COR-L47 (cell line): ENCODE measurements at places on chromosomes 2 and 18.

- DNase-seq, result peak; percentile 30
Observed at GRCh38 chr2:106956879-106957278, 70.9 kb upstream of the ST6GAL2 start.

- DNase-seq, result no peak
Observed at GRCh38 chr2:115034801-115035200, 592.4 kb downstream of the DPP10 start.

- DNase-seq, result no peak
Observed at GRCh38 chr2:152383702-152384101, 48.7 kb downstream of the FMNL2 start.

DNA sequence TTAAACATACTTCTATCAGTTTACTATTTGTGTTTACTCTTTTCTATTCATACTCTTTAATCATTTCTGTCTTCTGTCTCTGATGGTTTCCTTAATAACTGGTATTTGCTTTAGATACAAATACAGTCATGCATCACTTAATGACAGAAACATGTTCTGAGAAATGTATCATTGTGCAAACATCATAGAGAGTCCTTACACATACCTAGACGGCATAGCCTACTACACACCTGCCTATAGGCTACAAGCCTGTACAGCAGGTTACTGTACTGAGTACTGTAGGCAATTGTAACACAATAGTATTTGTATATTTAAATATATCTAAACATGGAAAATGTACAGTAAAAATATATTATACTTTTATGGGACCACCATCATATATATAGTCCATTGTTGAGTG is 36.3 kb downstream of the VSNL1 start:
- DNase-seq, result no peak

DNA sequence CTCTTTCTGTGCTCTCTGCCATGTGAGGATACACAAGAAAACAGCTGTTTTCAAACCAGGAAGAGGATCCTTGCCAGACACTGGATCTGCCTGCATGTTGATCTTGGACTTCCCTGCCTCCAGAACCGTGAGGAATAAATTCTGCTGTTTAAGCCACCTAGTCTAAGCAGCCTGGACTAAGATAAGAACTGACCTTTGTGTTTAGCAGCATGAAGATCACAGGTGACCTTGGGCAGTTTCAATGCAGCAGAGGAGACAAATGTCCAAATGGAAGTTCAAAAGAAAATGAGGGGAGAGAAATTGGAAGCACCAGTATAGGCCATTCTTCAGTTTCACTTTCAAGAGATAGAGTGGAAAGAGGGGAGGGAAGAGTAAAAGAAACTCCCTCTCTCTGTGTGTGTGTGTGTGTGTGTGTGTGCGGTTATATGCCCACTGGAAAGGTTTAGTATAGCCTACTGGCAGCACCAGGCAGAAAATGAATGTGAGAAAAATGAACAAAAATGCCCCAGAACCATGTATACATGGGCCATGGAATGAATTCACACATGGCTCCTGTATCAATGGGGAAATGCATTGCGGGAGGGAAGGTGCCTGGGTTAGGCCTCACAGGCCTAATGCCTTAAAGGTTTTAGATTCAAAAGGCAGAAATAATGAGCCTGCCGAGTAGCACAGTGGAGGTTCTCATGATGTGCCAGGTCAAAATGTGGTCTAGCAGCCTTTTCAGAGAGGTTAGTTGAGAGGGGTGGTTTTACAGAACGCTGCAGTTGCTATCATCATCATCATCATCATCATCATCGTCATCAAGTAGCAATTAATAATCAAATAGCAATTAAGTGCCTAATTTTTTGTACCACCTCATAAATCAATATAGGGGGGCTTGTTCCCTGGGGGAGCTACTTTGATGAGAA is 1.1 kb upstream of the CERS6 start:
- DNase-seq, result no peak

DNA sequence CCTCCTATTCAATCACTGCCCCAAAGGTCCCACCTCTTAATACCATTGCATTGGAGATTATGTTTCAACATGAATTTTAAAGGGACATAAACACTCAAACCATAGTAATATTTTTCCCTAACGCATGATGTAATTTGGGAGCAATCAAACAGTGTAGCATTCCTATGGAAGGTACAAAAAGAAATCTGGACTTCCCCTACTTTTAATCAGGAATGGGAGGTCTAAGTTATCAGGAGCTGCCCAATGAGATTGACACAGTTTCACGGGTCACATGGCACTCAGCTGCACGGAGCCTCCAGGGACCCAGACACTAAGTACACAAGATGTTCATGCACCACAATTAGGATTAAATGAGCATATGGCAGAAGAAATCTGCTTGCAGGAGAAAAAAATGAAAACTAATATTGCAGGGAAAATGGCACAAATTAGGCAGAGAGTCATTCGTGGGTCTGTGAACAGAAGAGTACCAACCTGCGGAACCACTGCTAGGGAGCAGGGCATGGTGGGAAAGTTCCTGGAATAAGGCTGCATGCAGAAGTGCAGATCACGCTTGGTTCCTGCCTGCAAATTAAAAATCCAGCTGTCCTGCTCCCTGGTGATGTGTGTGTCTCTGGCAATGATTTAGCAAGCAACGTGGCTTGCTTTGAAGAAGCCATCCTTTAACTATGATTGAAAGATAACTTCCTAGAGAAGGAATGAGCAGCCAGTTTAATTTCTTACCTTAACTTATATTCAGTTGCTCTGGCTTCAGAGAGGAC is 326.6 kb upstream of the ID2 start:
- no peak for DNase-seq

DNA sequence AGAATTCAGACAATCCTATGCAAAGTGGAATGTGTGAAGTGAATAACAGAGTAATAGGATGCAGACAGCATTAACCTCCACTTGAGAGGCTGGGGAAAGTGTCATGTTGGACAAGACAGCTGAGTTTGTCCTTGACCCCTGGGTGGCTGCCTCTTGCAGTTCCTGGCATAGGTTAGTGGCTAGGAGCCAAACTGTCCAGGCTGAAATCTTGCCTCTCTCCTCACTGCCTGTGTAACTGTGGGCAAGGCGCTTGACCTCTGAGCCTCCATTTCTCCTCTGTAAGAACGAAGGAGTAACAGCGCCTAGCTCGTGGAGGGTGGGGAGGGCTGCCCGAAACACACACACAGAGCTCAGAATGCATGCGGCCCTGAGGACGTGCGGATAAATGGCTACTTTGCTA is 34.8 kb upstream of the LDLRAD4 start:
- DNase-seq, result no peak

GRCh38 chr18:62867534-62867933 is 152.2 kb downstream of the PHLPP1 start:
- DNase-seq, result no peak

- no peak for DNase-seq
Observed at GRCh38 chr2:24730481-24730880, 62.7 kb downstream of the PTRHD1 start.

GRCh38 chr2:45973426-45973825 is 322.0 kb downstream of the PRKCE start:
- peak; percentile 61 for DNase-seq

DNA sequence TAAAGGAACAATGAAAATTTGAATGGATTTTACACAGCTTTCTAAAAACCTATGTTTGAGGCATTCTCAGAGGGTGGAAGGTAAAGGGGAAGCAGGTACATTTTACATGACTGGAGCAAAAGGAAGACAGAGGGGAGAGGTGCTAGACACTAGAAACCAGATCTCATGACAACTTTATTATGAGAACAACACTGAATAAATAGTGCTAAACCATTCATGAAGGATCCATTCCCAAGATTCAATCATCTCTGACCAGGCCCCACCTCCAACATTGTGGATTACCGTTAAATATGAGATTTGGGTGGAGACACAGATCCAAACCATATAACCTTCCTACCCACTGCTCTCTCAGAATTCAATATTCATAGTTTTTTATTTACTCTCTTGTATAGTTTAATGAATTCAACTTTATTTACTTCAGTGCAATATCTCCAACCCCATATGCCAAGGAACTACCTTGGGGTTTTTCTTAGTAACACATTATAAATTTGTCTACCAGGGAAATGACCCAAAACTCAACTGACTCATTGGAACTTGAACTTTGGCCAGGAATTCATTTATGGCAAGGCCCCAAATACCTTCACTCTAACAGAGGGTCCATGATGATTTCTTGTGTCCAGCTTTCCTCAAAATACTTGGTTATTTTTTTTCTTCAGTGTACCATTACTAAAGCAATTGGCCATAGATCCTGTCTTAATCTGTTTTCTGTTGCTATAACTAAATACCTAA is 317.8 kb downstream of the GULP1 start:
- DNase-seq, result no peak

- DNase-seq, result no peak
Observed at GRCh38 chr2:116820986-116821385, 993.5 kb upstream of the DDX18 start.

DNA sequence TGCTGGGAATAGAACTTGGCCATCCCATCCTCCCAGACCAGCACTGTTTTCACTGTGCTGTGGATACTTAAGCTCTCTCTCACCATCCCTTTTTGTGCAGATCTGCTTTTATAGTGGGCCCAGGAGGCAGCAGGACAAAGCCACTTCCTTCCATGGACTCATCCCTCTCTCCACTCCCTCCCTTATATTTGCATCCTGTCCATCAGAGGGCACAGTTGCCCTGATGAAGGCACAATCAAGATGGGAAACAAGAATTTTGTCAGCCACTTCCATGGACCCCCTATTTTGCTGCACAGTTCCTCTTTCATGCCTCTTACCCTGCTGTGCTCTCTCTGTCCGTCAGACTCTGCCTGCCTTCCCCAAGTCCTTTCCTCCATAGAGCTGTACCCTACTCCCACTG is 338.7 kb downstream of the HRH4 start:
- no peak for DNase-seq

- no peak for DNase-seq
Observed at GRCh38 chr2:133605766-133606137, 37.5 kb upstream of the NCKAP5 start.

DNA sequence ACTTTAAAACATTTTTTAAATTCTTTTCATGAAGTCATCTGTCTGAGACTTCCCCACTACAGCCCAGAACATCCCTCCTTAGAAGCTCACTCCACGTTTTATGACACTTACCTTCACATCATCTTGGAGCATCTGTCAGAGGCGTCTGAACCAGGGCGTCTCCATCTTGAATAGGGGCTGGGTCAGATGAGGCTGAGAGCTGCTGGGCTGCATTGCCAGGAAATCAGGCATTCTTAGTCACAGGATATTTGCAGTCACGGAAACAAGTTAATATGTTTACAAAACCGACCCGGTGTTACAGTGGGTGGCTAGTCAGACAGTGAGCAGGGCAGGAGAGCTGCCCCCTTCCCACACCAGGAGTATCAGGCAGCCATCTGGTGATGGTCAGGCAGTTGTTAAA is 456.5 kb downstream of the FBXO15 start:
- DNase-seq, result no peak

- no peak for DNase-seq
Observed at GRCh38 chr2:237932731-237933131, 34.1 kb upstream of the UBE2F start.

DNA sequence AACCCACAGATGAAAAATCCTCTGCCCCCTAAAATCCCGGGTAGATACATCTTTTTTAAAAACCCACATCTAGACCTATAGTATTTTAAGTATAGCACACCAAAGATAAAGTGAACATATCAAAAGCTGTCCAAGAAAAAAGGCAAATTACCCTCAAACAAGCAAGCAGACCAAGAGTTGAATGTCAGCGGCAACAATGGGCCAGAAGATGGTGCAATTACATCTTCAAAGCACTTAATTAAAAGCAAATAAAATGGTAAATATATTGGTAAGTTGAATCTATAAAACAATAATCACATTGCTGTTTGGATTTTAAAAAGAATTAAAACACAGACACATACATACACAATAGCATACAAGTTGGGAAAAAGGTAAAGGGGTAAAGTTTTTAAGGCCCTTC is 98.5 kb downstream of the MYOM1 start:
- DNase-seq, result no peak

DNA sequence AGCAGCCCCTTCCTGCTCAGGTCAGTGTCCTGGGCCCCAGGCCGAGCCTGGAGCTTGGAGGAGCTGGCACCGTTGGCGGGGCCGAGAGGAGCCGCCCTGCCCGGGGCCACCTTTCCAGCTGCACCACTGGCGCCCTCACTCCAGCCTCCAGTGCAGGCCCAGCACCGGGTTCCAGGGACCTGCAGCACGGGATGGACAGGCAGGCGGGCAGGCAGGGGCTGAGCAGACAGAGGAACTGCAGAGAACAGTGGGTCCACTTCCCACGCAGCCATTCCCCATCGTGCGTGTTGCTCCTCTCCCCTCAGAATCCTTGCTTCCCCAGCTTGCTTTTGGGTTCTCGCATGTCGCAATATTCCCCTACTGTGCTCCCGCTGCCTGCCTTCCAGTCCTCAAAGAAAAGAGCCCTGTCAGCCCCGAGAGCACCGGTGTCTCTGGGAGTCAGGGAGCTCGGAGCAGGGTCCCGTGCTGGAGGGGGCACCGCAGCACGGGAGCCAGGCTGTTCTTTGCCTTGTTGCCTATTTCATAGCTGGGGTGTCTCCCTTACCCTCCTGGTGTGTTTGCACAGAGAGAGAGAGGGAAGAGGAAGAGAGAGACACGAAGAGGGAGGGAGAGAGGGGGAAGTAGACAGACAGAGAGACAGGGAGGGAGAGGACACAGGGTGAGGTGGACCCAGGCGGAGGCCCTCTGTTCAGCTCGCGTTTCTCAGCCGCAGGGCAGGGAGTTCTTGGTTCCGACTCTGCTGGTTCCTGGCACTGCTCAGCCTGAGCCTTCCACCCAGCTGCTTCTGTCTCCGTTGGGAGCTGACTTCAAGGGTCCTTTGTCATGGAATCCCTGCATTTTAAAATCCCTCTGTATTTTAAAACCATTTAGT is 126.0 kb downstream of the MBP start:
- DNase-seq, result no peak

- no peak for DNase-seq
Observed at GRCh38 chr18:48442761-48443160, 33.6 kb upstream of the ZBTB7C start.

- no peak for DNase-seq
Observed at GRCh38 chr2:181471783-181472182, 14.6 kb downstream of the ITGA4 start.
